ENCODE measurements at places on chromosomes 5 and 9.

DNA sequence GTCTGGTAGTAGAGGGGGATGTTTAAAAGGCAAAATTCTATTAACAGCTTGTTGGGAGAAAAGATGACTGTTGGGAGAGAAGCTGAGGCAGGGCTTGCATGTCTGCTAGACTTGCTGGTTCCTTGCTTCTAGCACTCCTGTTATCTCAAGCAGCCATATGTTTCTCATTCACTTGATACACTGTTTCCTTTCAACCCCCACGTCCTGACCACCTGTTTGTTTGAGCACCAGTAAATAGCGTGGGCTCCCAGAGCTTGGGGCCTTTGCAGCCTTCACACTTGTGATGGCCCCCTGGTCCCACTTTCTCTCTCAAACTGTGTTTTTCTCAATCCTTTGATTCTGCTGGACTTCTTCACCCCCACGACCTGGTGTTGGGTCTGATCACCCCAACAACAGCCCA lies 111.7 kb upstream of the TMEM161B start:
- DNase-seq: no peak

DNA sequence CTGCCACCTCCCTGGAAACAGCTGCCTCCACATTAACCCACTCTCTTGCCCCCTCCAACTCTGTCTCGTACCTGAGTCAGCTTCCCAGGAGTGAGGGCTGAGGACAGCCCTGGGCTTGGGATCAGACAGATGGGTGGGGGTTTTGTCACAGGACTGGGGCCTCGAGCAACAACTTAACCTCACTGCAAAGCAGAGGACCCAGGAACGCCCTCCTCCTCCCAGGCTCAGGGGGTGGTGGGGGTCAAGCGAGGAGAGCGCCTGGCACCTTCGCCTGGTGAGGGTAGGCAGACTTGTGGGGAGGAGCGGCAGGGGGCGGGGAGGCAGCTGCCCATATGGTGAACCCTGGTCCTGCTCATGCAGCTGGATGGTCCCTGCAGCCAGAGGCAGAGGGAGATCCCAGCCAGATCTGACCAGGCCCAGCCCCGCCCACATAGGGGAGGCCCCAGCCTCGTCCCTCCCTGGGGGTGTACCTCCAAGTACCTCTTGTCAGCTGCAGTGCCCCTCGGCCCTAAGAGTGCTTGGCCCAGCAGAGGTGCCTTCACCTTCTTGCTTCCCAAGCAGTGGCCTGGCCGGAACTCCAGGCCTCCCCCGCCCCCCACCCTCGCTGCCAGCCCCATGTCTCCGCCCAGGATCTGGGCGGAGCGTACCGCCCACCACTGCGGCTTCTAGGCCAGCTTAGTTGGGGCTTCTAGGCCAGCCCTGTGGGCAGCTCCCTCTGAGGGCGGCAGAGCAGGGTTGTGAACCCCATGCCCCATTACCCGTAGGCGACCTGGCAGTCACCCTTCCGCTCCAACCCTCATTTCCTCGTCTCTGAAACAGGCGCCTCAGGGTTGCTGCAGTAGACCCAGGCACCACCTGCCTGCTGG lies at the start of gene SARDH:
Gene SARDH (minus strand): TSS at position 579 of the 866 bp plus-strand sequence. CDS start 4,179 bp downstream, outside the sequence.
- no peak for DNase-seq

DNA sequence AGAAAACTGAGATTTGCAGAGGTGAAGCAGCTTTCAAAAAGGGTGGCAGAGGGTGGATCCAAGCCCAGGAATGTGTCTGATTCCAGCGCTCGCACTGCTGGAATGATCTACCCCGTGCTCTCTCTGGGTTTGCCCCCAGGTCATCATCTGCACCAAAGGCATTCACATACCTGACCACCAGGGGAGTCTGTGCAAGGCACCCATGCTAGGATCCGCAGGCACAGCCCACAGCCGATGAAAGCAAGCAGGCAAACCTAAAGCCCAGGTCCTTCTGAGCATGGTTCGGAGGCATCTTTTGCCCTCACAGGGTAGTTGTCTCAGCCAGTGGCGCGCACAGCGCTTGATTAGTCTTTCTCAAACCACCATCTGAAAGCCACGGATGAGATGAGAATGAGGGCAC lies 56.6 kb downstream of the TEK start:
- no peak for DNase-seq

DNA sequence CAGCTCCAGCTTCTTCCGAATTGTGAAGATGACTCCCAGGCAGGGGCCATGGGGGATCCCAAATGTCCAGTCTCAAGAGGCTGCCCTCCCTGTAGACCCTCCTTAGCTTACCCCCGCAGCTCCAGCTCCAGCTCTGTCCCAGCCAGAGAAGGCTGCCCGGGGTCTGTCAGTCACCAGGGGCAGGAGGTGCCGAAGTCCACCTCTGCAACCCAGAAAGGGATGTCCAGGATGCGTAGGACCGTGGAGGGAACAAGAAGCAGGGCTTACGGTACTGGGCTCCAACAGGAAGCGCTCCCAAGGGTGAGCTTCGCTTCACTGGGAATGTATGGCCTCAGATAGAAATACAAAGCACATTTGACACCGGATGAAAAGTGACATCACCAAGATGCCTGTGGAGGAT lies 6.0 kb downstream of the IPPK start:
- DNase-seq: no peak

DNA sequence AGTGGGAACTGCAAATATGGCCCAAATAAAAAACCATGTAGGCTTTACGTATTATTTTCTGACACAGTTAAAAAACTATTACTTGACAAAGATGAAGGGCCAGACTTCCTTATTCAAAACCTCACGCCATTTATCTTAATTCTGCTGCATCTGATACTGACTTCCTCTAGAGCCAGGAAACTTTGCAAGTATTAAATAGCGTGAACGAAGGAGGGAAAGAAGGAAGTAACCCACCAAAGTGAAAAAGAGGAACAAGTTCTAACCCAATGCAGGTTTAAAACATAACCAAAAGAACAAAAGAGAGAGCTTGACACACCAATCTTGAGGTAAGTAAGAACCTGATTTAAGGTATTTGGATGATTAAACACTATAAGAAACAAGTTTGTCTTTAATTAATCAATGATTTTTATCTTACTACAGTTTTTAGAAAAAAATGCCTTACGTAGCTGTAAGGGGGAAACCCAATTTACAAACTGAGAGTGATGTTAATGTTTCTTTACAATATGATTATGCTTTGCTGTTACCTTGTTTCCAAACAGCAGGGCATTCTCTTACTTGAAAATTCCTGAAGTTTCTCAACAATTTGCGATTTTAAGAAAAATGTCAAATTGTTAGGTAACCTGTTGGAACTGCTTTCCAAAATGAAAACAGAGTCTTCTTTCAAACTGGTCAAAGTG lies at the start of gene GAPT:
Gene GAPT (plus strand): TSS at position 220 of the 677 bp plus-strand sequence. CDS start 3,102 bp downstream, outside the sequence.
- no peak for DNase-seq

GRCh38 chr5:61811052-61811451 lies 479.0 kb downstream of the ZSWIM6 start:
- no peak for DNase-seq

DNA sequence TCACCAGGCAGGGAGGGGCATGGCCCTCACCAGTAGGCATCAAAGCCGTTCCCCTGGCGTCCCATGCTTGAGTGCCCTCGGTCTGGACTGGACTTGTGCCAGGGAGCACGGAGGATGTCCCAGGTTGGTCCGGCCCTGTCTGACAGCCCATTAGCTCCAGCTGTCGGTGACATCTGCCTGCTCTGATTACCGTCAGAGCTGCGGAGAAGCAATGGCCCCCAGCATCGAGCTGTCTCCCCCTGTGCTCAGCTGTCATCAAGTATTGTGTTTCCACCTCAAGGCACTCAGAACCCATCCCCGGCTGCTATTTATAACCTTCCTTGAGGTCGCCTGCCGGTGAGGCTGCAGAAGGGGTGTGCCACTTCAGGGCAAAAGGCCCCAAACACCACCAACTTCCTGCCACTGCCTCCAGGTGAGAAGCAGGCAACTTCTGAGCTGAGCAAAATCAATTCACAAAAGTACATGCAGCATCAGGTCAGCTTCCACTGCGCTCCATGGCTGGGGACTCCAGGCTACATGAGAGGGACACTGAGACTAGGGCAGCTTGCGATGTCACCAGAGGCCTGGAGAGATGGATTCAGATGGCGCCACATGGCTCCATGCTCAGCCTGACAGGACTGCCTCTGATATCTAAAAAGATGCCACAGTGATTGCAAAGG lies 142.7 kb downstream of the C5orf15 start:
- peak; percentile 31 for DNase-seq

- DNase-seq: no peak
Measured at GRCh38 chr5:32314658-32315057, 1.9 kb upstream of the MTMR12 start.

- no peak for DNase-seq
Measured at GRCh38 chr9:20940447-20941173, 90.8 kb downstream of the HACD4 start.

DNA sequence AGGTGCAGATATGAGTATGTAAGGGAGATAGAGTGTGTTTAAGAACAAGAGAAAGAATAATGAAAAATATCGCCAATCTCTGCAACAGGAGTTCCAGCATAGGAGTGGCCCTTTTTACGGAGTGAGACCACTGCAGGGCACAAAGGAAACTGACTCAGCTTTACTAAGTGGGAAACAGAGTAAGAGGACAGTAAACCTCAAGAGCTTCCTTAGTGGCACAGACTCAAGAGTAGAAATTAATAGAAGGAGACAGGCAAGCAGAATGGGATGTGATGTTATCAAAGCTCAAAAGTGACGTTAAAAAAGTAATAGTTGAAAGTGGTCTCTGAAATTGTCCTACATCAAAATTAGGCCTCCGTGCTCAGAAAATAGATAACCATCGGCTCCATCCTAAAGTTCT lies 2.1 kb upstream of the SH3RF2 start:
- no peak for DNase-seq

DNA sequence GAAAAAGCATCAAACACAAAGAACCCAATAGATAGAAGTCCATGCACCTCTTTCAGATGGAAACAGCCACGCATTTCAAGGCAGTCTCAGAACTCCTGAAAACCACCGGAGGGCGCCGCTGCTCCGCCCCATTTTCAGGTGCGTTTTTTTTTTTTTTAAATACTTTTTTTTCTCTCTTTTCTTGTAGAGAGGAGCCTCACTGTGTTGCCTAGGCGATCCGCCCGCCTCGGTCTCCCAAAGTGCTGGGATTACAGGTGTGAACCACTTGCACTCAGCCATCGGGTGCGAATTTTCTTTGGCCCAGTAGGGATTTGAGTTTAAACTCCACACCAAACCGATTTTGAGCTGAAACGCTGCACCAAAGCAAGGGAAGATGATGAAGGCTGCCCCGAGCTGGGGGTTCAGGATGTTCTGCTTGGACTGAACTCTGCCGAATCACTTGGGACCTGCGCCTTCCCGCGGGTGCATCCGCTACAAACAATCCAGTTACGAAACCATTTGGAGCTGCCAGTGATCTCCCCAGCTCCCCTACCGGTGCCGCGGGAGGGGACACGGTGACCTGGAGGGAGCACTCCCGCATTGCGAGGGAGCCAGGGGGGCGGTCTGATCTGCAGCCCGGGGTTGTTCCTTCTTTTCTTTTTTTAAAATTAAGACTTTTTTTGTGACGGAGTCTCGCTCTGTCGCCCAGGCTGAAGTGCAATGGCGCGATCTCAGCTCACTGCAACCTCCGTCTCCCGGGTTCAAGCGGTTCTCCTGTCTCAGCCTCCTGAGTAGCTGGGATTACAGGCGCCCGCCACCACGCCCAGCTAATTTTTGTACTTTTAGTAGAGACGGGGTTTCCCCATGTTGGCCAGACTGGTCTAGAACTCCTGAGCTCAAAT lies 1.4 kb downstream of the PTGR1 start:
- no peak for DNase-seq

DNA sequence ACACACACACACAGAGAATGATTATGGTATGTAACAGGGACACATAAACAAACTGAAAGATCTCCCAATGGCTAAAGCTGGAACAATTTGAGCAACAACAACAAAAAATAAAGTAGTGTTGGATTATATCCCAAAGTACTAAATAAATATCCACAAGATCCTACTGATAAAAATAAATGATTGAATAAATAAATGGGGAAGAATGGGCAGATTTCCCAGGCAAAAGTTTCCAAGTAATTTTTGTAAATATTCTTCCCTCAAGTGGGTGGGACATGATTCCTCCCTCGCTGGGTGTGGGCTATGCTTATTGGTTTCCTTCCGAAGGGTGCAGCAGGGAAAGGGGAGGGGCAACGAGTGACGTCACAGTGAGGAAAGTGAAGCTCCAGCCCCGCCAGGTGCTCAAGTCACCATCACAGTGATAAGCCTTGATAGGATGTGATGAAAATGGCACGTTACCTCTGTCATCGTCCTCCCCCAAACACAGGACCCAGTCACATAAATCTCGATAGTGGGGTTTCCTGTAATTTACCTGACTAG lies 295.3 kb downstream of the DRD1 start:
- DNase-seq: no peak

DNA sequence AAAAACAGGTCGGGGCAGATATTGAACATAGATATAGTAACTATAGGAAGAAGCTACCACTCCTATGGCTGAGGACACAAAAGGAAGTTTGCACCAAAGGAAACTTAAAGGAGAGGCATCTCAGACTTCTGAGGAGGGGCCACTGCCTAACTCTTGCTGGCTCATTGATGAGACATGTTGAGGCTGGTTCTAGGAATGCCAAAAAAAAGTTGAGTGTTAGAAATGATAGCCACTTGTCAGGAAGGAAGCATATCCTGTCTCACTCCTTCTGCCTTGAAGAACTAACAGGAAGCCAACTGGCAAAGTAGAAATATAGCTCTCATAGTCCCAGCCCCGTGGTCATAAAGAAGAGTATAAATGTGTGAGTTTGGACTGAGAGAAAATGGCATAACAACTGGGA lies 23.3 kb upstream of the STOM start:
- no peak for DNase-seq

GRCh38 chr5:68295772-68296171 lies 80.2 kb downstream of the PIK3R1 start:
- DNase-seq: no peak

DNA sequence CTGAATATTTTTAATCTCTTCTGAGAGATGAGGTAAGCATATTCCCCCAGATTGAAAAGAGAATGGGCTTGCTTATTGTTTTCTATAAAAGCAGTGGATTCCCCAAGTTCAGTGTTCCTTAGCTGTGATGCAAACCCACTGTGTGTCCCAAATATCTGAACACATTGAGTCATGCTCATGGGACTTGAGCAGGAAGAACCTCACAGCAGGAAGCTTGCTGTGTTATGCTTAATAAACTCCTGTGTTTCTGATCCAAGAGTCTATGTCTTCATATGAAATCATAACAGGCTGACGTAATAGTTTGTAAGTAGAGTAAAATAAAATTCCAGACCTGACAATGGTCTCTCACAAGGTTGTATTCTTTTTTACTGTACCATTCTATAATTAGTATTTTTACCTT lies 24.8 kb upstream of the LOX start:
- DNase-seq: no peak

GRCh38 chr5:74149395-74149794 lies 491.1 kb downstream of the ENC1 start:
- DNase-seq: no peak

- DNase-seq: no peak
Measured at GRCh38 chr5:40688996-40689395, 9.3 kb downstream of the PTGER4 start.

GRCh38 chr5:107671742-107672210 lies 1.0 kb upstream of the EFNA5 start:
- no peak for DNase-seq

All from central memory CD8-positive, alpha-beta T cell (primary cell).